Effector CD4-positive, alpha-beta T cell (primary cell): ENCODE measurements at places on chromosomes 3 and 15.

DNA sequence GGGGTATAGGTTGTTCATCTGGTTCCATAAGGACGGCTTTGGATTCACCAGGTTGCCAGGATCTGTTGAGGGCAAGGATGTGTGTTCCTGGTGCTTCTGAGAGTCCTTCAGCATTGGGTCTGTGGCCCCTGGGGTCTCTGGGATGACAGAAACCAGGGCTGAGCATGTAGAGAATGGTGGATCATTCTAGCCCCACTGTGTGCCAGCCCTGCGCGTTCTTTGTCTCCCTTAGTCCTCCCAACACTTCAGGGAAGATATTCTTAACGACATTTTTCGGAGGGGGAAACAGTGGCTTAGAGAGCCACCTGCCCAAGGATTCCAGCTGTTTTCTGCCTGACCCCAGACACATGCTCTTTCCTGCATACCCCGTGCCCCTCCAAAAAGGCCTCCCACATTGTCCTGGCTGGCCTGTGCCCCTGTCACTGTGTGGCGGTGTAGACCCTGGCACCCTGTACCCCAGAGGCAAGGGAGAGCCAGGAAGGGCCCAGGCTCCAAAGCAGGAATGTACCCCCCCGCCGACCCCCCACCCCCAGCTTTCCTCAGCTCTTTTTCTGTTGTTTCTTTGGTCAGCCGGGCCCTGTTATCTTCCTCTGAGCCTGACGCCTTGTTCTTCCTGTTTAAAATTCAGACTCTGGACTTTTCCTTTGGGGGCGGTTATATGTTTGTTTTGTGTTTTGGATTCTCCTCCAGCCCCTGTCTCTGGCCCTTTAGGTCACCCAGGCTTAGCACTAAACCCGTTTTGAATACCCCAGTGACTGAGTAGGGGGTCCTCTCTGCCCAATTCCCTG lies 57.8 kb upstream of the SMAD6 start:
- no peak for DNase-seq

- DNase-seq = peak; percentile 61
These were observed 39.6 kb downstream of the TGM4 start for GRCh38 chr3:44913868-44914468.

GRCh38 chr3:148006508-148006907 lies 597.3 kb downstream of the ZIC1 start:
- DNase-seq = no peak

GRCh38 chr3:53617893-53618523 lies 123.6 kb downstream of the CACNA1D start:
- DNase-seq = no peak

- DNase-seq = no peak
These were observed 244.9 kb upstream of the MCTP2 start for GRCh38 chr15:93986400-93986984.
